ENCODE measurements at places on chromosomes 16 and 17.

- DNase-seq: no peak
Measured at GRCh38 chr16:88768071-88768783, 16.8 kb downstream of the PIEZO1 start.

DNA sequence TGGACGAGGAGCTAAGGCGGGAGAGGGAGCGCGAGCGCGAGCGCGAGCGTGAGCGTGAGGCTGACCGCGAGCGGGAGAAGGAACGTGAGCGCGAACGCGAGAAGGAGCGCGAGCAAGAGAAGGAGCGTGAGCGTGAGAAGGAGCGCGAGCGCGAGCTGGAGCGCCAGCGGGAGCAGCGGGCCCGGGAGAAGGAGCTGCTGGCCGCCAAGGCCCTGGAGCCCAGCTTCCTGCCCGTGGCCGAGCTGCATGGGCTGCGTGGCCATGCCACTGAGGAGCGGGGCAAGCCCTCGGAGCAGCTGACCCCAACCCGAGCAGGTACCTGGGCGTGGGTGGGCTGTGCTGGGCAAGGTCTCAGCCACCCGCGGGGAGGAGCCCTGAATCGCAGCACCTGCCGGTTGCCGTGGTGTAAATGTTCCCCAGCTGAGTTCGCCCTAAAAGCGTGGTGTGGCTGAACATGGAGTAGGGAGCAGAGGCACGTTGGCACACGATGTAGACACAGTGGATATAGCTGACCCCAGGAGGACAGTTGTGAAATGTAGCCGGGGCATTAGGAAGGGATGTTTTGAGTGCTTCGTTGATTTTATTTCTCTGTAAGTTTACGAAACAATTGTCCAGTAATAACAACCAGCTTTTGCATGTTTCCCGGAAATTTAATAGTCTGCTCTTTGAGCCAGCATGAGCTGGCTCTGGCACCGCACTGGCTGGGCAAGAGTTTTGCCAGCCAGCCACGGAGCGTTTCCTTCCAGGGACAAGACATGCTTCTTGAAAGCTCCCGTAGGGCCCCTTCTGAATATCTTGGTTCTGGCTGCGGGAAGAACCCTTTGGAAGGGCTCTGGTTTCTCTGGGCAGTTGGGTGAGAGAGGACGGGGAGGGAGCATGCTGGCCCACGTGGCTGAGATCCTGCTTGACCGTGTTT is 32.1 kb downstream of the GINS2 start:
- DNase-seq: no peak

DNA sequence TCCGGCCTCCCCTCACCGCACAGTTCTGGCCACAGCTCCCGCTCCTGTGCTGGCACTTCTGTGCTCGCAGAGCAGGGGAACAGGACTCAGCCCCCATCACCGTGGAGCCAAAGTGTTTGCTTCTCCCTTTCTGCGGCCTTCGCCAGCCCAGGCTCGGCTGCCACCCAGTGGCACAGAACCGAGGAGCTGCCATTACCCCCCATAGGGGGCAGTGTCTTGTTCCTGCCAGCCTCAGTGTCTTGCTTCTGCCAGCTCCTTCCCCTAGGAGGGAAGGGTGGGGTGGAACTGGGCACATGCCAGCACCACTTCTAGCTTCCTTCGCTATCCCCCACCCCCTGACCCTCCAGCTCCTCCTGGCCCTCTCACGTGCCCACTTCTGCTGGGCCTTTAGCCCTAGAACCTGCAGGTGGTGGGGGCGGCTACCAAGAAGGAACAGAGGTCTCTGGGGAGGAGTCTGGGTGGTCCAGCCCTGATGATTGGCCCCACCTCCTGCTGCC is 645 bp upstream of the ELMO3 start:
- DNase-seq: no peak

GRCh38 chr16:73998707-73999106 is 297.9 kb upstream of the PSMD7 start:
- no peak for DNase-seq

- DNase-seq: no peak
Measured at GRCh38 chr16:82700541-82701235, 73.9 kb downstream of the CDH13 start.

GRCh38 chr17:32341141-32341856 is 674 bp downstream of the C17orf75 start:
- DNase-seq: no peak

DNA sequence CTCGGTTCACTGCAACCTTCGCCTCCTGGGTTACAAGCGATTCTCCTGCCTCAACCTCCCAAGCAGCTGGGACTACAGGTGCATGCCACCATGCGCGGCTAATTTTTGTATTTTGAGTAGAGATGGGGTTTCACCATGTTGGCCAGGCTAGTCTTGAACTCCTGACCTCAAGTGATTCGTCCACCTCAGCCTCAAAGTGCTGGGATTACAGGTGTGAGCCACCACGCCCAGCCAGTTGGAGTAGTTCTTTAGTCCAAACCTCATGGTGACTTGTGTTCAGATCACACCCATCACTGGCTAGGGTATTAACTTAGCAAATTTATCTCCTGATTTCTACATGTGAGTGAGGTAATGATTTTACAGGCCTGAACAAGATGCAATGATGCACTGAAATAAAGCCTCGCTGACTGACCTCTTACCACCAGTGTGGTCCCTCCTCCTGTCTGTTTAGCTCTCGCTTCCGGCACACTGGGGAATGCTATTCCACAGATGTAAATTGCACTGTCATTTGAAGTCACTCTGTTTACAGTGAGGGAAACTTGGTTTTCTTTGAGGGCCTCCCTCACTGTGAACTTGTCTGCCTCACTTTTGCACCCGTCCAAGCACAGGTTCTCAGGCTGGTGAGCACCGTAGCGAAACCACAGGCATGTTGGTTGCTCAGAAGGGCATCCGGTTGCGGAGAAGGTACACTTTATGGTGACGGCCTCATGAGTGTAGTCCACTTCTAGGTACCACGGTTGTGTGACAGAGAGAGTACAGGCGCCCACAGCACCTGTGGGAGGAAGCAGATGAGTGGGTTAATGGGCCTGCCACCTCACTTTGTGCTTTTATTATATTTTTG is 5.5 kb downstream of the IGSF6 start:
- DNase-seq: no peak

DNA sequence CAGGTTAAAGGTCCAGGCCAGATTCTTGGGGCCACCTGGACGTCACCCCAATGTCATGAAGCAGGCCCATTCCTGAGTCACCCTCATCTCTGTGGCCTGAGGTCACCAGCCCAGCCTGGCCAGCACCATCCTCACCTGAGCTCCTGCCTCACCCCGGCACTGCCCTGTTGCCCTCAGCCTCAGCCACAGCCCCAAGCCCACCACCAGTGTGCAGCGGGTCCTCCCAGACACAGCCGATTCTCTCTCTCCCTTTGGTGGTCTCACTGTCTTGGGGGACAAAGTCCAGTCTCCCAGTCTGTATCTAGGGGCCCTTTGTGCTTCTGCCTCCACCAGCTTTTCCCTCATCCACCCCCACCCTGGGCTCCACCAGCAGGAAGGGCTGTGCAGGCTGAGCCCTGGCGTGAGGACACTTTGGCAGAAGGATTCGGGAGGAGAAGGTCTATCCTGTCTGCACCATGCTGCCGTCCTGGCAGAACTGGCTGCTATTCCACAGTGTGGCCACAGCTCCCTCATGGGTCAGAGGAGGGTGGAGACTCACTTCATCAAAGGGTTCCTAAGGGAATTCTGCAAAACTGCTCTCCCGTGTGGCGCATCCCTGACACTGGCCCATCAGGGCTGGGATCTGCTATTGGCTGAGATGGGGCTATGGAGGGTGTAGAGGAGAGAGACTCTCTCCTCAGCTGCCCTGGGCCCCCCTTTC is 64.3 kb downstream of the PRMT7 start:
- DNase-seq: no peak

- DNase-seq: no peak
Measured at GRCh38 chr17:57861000-57861789, 11.4 kb upstream of the MRPS23 start.

GRCh38 chr16:24289166-24289700 is 33.1 kb downstream of the CACNG3 start:
- DNase-seq: no peak

DNA sequence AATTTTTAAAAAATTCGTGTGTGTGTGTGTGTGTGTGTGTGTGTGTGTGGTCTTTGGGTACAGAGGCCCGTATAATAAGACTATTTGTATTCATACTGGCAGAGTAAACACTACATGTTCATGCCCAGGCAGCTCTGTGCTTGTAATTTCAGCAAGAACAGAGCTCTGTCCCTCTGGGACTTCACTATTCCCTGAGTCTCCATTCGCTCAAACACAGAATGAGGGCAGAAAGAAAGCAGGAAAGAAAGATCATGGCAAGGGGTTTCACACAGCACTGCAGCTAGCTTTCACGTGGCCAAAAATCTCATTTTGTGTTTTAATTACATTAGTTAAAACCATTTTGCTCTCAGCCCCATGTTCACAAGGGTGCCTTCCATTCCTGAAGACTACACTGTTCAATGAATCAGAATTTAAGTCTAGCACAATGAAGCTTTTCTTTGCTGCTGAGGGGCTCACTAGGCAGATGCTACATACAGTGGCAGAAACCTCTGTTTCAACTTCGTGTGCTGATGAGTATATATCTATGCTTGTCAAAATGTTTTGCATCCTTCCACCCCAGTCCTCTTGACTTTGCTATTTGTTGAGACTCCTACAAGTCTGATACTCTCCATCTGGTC is 198.4 kb upstream of the C17orf78 start:
- DNase-seq: no peak

GRCh38 chr16:23452221-23452571 is 793 bp downstream of the COG7 start:
- no peak for DNase-seq

GRCh38 chr17:33732116-33732515 is 439.0 kb upstream of the ASIC2 start:
- no peak for DNase-seq

DNA sequence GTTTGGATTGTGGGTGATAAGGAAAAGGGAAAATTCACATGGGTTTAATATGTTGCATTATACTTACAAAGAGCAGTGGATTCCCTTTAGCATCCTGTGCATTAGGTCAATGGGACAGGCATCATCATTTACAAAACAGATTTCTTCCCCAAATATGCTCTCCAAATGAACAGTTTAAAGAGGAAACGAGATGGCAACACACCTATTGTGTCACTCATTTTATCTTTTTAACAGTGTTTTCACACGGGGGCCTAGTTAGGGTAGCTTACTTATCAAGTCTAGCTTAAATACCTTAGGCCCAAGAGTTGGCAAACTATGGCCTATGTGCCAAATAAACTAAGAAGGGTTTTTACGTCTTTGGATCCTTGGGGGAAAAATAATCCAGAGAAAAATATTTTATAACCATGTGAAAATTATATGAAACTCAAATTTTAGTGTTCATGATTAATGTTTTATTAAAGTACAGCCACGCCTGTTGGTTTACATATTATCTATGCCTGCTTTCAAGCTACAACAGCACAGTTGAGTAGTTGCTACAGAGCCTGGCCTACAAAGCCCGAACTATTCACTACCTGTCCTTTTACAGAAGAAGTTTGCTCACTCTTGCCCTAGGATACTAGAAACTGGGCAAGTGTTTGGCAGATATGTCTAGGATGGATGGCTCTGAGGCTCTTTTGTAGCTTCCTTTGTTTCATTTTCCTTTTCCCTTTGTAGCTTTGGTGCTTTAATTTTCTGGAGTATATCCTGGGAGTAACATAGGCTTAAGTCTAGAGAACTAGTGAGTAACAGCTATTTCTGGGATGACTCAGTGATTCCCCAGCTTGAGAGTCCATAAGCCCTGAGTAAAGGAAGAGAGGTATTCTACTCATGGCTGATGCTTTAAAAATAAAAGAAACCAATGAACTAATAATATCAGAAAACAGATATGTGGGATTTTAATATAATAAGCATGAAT is 12.4 kb downstream of the NUP93 start:
- DNase-seq: no peak

DNA sequence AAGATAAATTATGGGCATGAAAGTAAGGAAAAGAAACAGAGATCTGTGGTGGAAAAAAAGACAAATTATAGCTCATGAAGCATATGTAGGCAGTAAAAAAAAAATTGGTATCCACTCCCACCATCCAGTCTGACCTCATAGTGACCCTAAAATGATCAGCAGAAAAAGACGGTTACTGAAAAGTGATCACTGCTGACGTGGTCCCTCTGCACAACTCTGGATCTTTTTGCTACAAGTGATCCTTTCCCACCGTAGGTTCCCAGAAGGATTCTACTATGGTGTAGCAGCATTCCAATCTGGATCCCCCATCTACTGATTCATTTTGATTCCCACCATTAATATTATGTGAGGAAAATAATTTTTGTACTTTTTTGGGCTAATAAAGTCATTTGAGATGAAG is 10.9 kb upstream of the CHST6 start:
- DNase-seq: no peak

GRCh38 chr17:80724775-80725266 is 180.2 kb downstream of the RPTOR start:
- DNase-seq: no peak

GRCh38 chr16:27703545-27703944 is 153.6 kb downstream of the KATNIP start:
- no peak for DNase-seq

GRCh38 chr16:84823484-84823883 is 3.7 kb downstream of the CRISPLD2 start:
- DNase-seq: no peak
